ENCODE measurements at places on chromosomes 3 and 15. TPM values are rescaled to one million over a fixed set of nuclear protein-coding genes. Genes with fewer than 3 reads are reported as not detected.

The NEO1 gene
- polyA plus RNA-seq, result 52.5 TPM

The MNS1 gene
- not detected for polyA plus RNA-seq

The KNG1 gene
- not detected for polyA plus RNA-seq

The GABRR3 gene
- not detected for polyA plus RNA-seq

The ABI3BP gene
- polyA plus RNA-seq, result 0.10 TPM

The GATM gene
- 13.3 TPM for polyA plus RNA-seq

The ELL3 gene
- 2.2 TPM for polyA plus RNA-seq

All from neural cell (in vitro differentiated cells).